GM20000 (cell line): ENCODE measurements at places on chromosomes 12 and 14.

- no peak for DNase-seq
Measured at GRCh38 chr12:97177481-97177880, 270.4 kb downstream of the NEDD1 start.

DNA sequence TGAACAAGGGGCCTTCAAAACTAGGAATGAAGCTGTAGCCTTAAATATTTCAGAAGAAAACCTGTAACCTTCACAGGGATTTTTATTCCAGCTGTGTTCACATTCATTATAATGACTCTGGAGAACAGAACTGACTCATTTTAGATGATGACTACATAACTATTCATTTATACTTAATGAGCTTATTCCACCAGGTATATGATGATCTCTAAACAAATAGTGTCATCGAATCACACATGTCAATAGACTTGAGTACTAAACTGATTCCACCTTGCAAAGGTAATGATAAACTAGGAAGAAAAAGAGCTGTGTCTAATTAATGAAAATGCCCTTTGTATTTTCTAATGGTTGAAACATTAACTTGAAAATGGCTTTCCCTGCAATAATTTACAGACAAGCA, 433.2 kb downstream of the PDZRN4 start:
- DNase-seq = no peak

GRCh38 chr12:94879542-94879941, 124.0 kb downstream of the NDUFA12 start:
- peak; percentile 36 for DNase-seq

DNA sequence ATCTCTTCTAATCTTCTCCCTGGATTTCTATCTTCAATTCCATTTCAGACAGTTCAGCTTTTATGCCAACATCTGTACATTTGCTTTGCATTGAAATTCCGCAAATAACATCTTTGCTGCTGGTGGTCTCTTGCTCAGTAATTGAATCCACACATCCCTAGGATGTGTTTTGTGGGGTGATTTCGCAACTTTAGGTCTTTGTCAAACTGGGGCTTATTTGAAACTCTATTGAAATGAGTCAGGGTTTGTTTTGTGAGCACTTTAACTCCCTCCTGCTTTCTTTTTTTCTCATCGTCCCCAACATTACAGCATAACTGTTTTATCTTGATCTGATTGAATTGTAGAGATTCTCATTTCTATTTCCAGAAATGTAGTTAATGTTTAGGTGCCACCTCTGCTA, 404.3 kb downstream of the NPAS3 start:
- no peak for DNase-seq

GRCh38 chr14:104322531-104323366, 184.4 kb downstream of the KIF26A start:
- DNase-seq = no peak

- no peak for DNase-seq
Measured at GRCh38 chr12:105820429-105821125, 318.2 kb downstream of the NUAK1 start.

GRCh38 chr14:67513631-67514108, 19.4 kb upstream of the PLEKHH1 start:
- no peak for DNase-seq

DNA sequence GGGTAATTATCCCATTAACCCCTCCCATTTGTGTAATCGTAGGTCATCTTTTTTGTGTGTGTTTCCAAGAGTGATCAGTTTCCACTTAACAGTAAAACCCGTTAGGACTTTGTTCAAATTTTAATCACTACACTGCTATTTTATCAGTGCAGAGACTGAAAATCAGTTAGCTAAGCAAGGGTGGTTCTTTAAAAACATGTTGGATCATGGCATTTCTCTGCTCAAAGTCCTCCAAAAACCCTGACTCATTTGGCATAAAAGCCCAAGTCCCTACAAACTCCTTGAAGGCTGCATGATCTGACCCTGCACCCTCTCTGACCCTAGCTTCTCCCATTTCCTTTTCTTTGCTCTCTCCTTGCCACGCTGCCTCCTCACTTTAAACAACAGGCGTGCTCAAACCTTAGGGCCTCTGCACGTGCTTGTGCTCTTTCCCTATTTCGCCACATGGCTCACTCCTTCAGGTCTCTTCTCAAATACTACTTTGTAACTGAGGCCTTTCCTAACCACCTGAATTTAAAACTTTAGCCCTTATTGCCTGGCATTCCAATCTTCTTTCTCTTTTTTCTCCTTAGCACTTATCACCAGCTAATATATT, 13.2 kb upstream of the OVCH1 start:
- DNase-seq = no peak

DNA sequence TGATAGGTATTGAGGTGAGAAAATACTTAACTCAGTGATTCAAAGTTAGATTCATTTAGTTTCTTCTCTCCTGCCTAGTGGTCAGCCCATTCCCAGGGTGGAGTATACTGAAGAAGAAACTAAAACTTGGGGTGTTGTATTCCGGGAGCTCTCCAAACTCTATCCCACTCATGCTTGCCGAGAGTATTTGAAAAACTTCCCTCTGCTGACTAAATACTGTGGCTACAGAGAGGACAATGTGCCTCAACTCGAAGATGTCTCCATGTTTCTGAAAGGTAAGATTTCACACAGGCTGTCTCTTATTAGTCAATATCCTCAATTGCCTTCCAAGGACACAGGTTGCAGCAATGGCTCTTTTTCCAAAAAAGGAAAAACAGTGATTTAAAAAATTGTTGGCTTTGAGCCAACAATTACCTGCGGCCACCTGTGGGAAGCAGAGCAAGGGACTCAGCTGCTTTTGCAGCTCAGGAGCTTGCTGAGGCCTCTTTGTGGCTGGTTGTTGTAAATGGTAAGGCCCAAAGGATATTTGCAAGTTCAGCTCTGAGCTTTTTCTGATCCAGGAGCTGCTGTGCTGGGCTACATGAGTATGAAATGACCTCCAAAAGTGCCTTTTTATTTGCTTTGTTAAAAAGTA, 33.9 kb downstream of the TPH2 start:
- no peak for DNase-seq

DNA sequence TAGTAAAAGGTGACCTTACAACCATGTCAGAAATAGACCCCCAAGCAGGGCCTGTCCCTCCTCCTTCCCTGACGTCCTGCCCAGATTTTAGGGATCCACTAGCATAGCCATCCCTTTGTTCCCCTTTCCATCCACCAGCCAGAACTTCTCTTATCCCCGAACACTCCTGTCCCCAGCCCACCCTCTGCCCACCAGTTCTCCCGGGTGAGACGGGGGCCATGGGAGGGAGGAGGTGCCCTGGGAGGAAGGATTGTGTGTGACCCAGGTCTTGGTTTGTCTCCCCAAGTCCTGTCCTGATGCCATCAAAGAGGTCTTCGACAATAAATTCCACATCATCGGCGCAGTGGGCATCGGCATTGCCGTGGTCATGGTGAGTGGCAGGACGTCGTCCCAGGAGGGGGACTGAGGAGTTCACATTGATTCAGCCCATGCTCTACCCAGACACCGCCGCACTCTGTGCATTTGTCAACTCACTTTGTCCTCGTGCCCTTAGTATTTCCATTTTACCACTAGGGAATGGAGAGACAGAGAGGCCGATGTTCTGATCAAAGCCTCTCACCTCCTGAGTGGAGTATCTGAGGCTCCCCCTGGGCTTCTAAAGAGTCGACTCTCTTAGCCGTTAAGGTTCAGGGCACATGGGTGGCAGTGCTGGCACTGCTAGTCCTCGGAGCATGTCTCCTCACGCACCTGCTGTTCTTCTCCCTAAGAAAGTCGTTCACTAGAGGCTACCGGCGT, 35.9 kb downstream of the CD9 start:
- DNase-seq = no peak

- no peak for DNase-seq
Measured at GRCh38 chr14:53757732-53758131, 198.9 kb downstream of the BMP4 start.

DNA sequence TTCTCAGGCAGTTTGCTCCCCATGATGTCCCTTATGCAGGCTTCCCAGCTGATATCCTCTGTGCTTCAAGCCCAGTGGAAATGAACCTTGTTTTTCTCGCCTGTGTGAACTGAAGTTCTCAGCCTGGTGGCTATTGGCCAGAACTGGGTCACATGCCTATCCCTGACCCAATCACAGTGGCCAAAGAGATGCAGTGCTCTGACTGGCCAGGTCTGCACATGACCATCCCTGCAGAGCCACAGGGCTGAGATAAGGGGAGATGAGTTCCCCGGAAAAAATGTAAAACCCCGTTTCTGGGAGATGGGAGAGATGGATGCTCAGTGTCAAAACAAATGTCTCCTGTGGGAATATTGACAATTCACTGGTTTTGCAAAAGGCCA, 34.7 kb upstream of the FZD10 start:
- DNase-seq = no peak

- DNase-seq = no peak
Measured at GRCh38 chr12:9973949-9974348, 2.7 kb downstream of the CLEC12A start.

DNA sequence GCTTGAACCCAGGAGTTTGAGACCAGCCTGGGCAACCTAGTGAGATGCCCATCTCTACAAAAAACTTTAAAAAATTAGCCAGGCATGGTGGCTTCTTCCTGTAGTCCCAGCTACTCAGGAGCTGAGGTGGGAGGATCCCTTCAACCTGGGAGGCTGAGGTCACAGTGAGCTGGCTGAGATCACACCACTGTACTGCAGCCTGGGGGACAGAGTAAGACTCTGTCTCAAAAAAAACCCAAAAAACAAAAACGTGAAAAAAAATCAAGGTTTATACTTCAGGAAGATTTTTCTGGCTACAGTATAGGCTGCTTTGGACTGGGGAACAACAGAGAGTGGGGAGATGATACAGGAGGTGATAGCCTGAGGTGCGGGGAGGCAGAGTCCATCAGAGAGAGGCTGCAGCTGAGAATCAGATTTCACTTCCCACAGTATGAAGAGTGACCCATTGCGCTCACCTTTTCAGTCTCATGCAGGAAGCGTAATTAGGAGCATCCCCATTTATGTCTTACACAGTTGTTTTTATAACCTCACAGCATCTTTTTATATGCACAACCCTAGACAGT, 28.9 kb downstream of the DNAH10 start:
- no peak for DNase-seq

DNA sequence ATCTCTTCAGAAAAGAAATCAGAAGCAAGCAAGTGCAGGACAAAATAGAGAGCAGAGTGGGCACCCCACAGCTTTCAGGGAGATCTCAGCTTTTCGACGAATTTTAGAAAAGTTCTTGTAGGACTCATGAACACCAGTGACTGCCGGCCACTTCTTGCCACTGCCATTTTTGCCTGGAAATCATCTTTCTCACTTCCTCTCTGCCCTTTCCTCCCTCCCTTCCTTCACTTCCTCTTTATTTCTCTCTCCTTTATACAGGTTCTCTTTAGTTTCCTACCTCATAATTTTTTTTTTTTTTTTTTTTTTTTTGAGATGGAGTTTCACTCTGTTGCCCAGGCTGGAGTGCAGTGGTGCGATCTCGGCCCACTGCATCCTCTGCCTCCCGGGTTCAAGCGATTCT, 185.6 kb downstream of the APAF1 start:
- DNase-seq = no peak

- no peak for DNase-seq
Measured at GRCh38 chr12:106023039-106023438, 115.7 kb downstream of the NUAK1 start.

- no peak for DNase-seq
Measured at GRCh38 chr12:2029851-2030250, 22.9 kb upstream of the CACNA1C start.

GRCh38 chr12:65720136-65721130, 103.8 kb upstream of the HMGA2 start:
- no peak for DNase-seq

- no peak for DNase-seq
Measured at GRCh38 chr12:48943221-48943620, 14.1 kb downstream of the ARF3 start.

DNA sequence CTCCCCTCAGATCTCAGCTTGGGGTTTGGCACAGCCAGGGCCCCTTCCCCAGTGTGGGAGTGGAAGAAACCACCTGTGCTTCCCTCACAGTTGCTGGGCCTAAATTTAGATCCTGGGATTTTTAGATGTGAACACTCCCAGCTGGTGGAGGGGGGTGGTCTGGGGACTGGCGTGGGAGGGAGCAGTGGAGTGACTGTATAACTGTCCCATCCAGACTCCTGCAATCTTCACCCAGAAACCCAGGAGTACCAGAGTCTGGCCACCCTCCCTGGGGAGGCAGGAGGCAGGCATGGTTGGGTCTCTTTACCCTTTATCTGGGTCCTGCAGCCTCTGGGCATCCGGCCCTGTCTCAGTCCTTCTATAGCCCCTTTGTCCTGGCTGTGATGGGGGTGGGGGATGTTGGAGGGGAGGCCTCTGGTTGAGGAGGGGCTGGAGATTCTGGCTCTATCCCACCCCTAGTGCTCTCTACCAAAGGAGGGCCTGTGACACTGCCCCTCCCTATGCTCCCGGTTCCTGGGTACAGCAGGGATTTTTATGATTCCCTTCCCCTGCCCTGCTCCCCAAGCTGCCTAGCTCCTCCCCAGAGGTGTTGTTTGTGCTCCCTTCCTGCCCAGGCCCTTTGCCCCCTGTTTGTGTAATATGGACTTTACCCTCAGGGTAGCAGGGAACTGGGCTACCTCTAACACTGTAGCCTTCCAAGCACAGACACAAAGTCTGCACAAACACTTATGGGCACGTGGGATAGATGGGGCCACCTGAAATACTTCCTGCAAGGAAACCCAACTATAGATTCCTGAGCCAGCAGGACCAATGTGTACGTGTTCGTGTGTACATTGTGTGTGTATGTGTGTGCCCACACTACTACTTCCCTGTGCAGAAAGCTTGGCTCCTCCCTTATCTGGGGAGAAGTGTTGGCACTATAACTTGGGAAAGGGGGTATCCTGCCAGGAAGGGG, 1.7 kb downstream of the ERBB3 start:
- DNase-seq = no peak
